Stimulated activated CD4-positive, alpha-beta T cell treated with anti-CD3 and anti-CD28 coated beads, Interleukin-12 subunit alpha, Interleukin-12 subunit beta, amount 100 ng/mL, for 48 hours (primary cell): ENCODE measurements at places on chromosomes 12 and 14.

- DNase-seq: no peak
These were observed 112.5 kb downstream of the RIN3 start for GRCh38 chr14:92626041-92626440.

DNA sequence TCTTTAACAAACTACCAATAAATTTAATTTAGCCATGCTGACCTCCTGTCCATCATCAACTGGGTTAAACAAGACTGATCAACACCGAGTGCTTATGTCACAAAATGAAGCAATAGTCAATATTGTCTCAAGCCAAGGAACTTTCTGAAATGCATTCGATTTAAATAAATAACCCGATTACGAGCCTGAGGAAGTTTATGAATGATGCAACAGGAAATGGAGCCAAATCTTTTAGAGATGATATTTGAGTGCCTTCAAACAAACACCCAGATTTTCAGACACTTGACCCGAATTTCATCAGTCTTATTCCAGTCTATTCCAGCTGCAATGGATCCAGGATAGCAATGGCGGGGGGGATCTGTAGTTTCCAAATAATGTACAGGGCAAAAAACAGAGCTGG, 27.9 kb downstream of the FAR2 start:
- no peak for DNase-seq

DNA sequence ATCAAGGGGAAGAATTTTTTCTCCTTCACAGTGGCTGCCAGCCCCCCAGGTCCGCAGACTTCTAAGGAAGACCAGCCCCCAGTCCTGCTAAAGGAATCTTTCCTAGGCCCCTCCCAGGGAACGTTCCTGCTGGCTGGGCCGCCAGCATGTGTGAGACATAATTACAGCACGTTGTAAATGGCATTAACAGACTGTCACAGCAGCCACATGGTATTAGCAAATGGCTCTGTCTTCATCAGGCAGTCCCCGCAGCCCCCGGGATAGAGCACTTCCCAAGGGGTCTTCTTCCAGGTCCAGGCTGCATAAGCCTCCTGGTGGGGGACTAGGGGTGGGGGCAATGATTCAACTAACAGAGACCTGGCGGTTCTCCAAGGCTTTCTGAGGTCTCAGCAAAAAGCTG, 34.9 kb upstream of the FAM222A start:
- DNase-seq: no peak

GRCh38 chr14:53606203-53606602, 350.4 kb downstream of the BMP4 start:
- no peak for DNase-seq

- no peak for DNase-seq
These were observed 34.8 kb upstream of the SLC38A2 start for GRCh38 chr12:46407361-46407760.

GRCh38 chr12:49662998-49663843, 39.9 kb downstream of the PRPF40B start:
- DNase-seq: peak; percentile 57

DNA sequence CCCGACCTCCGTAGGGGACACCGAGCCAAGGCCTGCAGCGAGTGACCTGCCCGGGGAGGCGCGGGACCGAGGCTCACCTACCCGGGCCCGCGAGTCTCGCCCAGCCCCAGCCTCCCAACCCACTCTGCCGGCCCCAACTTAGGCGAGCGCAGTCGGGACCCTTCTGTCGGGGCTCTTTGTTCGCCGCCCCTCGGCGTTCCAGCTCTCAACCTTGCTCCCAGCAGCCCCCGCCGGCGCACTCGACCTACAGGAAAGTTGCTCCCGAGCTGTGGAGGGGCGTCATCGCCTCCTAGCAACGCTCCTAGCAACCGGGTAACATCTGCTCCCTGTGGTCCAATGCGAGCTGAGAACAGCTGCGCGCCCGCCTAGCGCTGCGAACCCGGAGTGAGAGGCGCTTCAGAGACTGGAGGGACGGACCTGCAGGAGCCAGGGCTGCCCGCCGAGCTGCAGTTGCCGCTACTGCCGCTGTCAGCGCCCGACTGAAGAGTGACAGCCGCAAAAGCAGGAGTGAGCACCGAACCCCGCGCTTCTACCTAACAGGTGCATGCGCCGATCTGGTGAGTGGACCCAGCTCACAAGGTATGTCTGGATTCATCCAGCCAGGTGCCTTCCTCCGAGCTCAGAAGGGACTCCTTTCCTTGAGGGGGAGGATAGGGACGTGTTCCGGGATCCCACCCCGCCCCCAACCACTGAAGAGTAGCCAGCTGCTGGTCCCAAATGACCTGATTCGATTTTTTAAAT, 355.0 kb downstream of the SNAPC1 start:
- peak; percentile 48 for DNase-seq

GRCh38 chr12:79114896-79115295, 250.3 kb downstream of the SYT1 start:
- no peak for DNase-seq

- no peak for DNase-seq
These were observed 53.4 kb downstream of the PLBD1 start for GRCh38 chr12:14514154-14514842.

GRCh38 chr12:47993491-47993890, 10.8 kb downstream of the COL2A1 start:
- DNase-seq: no peak

DNA sequence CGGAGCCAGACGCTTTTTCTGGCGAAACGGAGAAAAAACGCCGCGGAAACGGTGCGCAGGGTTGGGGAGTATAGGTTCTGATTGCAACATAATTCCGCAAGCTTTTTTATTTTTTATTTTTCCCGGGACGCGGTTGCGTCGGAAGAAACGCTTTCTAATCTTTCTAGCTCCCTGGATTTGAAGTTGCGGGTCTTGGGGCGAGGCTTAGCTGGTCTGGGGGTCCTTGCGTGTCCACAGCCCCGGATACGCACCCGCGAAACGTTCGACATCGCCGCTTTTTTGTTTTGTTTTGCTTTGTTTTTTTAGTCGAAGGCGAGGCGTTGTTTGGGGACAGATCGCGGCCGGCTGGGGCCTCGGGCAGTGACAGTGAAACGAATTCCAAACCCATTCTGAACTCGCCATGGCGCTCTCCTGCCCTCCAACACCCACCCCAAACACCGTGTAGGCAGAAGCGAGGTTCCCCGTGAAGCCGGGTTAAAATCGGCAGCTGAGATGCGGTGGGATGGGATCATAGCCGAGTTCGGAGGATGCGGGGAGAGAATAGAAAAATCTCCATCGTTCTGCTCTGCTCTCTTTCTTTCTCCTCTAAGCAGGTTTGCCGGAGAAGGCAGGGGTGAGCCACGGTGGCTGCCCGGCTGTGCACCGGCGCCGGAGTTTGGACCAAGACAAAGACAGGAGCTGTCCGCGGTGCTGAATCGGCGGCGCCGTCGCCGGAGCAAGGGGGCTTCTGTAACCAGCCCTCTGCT, 8.1 kb upstream of the LHX5 start:
- DNase-seq: no peak

DNA sequence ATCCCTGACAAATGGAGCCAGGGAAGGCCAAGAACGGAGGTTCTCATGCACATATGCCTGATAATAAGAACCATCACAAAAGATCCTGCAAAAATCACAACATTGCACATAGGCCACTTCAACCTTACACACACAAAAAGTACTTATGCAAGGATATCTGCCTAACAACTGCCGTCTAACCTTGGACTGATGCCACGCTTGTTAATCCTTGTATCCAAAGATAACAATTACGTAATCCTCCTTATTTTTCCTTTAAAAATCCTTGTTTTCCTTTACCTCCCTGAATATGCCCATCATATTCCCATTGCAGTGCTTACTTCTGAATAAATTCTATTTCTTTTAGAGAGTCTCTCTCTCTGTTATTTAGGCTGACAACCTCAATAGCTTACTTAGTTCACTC, 59.5 kb downstream of the TMEM116 start:
- DNase-seq: no peak

DNA sequence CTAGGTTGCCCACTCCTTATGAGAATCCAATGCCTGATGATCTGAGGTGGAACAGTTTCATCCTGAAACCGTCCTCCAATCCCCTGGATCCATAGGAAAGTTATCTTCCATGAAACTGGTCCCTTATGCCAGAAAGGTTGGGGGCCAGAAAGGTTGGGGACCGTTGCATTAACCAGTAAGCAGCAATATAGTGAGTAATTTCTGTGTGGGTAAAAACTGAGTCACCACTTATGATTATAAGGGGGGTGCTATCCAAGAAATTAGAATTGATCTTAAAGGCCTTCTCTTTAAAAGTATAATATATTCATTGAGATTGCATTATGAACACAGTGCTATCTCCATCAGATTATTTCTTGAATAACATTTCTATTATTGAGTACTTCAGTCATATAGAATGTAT, 97.2 kb downstream of the PCNX1 start:
- DNase-seq: no peak

- DNase-seq: no peak
These were observed 161.2 kb downstream of the DAD1 start for GRCh38 chr14:22427771-22428231.

DNA sequence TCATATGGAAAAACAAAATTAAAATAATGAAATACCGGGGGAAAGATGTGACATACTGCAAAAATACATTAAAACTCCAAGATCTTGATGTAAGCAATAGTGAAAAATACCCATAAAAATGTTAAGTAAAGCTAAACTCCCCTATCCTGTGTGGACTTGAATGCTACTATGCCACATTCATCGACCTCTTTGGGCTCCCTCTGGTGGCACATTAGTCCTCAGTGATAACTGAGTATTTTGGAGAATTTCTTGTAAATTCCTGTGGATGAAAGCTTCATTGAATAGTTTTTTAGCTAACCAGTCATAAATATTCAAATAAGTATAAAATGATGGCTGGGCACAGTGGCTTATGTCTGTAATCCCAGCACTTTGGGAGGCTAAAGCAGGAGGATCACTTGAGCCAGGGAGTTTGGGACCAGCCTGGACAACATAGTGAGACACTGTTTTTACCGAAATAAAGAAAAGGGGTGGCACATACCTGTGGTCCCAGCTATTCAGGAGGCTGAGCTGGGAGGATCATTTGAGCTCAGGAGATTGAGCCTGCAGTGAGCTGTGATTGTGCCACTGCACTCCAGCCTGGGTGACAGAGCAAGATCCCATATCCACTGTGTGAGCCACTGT, 42.4 kb upstream of the SGPP1 start:
- DNase-seq: no peak

DNA sequence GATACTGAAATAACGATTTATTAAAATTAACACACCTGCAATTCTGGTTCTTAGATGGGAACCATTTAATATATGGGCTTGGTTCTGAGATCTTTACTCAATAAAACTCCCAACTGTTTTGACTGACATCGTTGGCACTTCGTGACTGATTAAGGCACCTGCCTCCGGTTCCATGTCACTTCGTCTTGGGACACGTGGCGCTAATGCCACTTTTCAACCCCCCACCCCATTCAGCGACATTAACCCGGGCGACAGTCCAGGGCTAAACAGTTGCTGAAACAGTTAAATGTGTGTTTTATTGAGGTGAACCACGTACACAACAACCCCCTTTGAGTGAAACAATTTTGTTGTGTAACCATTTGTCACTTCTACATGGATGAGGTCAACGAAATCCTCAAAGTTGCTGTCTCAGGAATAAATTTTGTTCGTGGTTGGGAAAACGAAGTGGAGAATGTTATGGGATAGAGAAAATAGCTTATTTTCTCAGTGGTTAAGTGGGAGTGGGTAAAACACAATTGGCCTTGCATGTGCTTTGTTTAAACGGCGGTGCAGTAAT, 9.9 kb upstream of the SLC38A2 start:
- no peak for DNase-seq

GRCh38 chr14:100223332-100224201, 15.4 kb upstream of the YY1 start:
- no peak for DNase-seq

DNA sequence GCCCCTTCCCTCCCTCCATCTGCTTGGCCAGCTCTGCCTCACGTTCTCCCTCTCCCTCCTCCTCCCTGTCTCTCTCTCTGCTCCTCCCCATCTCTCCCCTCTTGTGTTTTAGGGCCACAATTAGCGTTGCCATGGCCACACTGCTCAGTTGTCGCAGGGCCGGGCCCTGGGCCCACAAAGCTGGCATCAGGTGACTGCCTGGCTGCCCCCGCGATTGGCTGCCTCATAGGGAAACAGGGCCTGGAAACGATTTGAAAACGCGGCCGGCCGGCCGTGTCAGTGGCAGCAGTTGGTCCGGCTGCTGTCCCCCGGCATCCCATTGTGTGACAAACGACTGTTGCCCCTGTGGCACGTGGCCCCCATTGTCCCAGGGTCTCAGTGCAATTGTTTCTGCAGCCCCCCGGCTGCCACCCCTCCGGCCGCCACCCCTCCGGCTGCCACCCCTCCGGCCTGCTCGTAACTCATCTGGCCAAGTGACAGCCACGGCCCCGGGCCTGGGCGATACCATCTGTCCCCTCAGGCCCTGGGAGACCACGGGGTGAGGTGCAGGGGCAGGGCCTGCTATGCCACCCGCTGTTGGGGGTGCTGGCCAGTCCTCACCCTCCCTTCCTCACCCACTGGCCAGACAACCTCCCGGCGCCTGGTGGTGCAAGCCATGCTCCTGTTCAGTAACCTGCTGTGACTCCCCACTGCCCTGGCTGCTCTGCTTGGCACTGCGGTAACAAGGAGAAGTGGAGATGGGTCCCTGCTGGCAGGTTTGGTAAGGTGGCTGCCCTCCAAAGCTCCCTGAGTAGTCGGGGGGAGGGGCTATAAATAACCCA, 17.4 kb downstream of the FOXN4 start:
- no peak for DNase-seq

DNA sequence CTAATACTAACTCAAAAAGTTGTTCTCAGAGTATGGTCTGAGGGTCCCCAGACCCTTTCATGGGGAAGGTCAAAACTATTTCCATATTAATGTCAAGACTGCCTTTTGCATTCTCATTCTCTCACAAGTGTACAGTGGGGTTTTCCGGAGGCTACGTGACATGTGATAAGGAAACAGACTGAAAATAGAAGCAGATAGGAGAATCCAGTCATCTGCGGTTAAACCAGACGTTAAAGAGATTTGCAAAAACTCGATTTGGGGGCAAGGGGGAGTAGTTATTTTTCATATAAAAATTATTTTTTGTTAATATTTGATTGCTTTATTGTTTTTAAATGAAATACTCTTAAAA, 1.0 kb upstream of the NAP1L1 start:
- peak; percentile 22 for DNase-seq

DNA sequence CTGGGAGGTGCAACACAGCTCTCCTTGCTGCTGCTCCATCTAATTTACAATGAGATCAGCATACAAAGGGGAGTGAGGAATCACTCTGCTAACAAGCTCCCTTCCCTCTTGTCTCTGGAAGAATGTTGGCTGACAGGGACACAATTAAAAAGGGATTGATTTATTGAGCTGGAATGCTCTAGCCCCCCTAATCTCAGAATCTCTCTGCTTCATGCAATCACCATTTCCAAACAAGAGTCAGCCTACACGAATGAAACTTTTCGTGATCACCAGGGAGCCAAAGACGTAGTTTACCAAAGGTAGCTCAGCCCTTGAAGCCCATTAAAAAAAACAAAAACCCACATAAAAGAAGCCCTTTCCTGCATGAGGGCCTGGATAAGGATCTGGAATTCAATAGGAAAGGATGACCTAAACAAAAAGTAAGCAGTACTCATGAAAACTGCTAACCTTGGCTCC, 223.8 kb downstream of the C12orf75 start:
- DNase-seq: no peak

GRCh38 chr12:54349679-54350078, 14.6 kb downstream of the GPR84 start:
- DNase-seq: no peak

GRCh38 chr14:72599579-72600470, 294.1 kb downstream of the DPF3 start:
- DNase-seq: no peak
